ENCODE measurements at places on chromosomes 2 and 18.

DNA sequence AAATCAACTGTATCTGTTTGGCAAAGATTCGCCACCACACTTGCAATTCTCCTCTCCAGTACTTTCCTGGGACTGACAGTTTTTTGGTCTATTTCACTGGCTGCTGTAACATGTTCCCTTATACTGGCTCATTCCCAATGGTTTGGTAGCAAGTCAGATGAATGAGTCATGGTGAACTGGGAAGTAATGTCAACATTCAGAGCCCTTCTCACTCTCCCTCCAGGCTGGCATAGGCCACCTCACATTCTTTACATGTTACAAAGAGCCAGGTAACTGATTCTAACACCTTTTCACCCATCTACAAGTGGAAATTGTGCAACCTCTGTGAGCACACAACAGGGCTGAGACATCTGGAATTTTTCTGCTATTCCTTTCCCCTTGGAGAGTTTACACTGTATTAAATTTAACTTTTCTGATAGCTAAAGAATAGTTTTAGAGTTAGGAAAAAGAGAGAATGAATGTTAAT, 111.3 kb upstream of the TLK1 start:
- no peak for DNase-seq

- peak; percentile 28 for DNase-seq
Measured at GRCh38 chr2:205617905-205618304, 64.4 kb upstream of the NRP2 start.

- DNase-seq: no peak
Measured at GRCh38 chr2:199684832-199685231, 166.2 kb downstream of the FTCDNL1 start.

DNA sequence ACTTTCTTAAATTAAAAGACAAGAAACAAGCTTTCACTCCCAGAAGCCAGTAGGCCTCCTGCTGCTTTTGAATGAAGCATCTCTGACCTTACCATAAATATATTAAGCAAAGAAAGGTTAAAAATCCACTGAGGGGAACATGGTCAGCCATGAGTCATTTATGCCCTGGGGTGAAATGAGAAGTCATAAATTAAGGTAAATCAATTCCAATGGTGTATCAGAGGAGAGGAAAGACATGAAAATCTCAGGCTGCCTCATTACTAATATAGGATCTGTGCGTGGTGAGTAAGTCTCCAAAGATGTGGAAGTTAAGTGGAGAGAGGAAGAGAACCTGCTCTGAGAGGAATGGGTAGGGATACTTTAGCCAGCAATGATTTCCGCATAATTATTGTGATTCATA, 292.3 kb upstream of the CHAC2 start:
- DNase-seq: no peak

- DNase-seq: no peak
Measured at GRCh38 chr2:226669905-226670304, 129.7 kb downstream of the IRS1 start.

DNA sequence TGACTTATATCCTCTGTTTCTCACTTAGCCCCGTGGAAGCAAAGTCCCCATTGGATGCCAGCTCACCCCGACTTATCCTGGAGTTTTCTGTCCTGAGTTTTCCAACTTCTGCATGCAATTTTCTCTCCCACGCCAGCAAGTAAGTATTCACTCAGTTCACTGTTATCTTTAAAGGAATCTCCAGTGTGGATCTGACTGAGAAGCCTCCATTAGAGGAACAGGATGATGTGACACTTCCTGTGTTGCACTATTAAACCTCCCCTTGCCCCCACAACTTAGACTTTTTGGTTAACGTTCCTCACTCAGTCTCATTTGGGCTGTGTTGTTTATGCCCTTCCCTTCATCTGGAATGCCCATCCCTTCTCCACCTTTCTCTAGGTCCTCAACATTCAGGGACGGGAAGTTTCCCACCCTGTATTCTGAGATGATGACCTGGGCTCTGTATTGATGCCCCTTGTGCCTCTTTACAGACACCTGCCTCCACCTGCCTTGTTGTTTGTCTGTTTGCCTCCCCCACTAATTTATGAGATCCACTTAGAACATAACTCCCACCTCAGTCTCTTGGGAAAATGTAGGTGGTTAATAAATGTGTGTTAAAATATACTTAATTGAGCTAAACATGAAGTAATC, 536.1 kb upstream of the RAB6C start:
- no peak for DNase-seq

DNA sequence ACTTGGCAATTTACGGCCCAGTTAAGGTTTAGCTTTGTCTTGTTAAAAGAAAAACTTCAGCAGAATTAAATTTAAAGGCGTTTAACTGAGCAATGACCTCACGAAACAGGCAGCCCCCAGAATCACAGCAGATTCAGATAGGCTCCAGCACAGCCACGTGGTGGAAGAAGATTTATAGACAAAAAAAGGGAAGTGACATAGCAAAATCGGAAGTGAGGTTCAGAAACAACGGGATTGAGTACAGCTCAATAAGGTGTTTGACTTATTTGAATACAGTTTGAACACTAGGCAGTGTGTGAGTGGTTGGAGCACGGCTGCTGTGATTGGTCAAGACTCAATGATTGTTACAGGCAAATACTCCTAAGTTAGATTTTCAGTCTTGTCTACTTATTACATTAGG, 79.8 kb downstream of the MOGAT1 start:
- DNase-seq: no peak

GRCh38 chr18:60347526-60348045, 25.0 kb downstream of the MC4R start:
- DNase-seq: no peak

- DNase-seq: no peak
Measured at GRCh38 chr2:44424211-44424610, 62.5 kb downstream of the CAMKMT start.

DNA sequence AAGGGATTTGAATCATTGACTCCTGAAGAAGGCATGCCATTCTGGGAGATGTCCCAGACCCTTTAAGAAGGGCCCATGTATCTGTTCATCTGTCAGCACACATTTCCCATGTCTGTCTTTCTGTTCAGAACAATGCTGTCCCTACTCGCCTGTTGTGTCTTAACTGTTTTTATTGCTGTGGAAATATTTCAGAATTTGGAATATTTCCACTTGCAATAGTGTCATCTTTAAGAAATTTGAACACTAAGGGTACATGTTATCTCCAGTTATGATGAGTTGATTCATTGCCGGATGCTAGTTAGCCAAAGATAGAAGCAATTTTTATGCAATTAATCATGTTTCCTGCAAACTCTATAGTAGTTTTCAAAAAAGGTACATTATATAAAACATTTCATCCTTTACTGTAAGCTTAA, 36.9 kb upstream of the NT5C1B start:
- no peak for DNase-seq

GRCh38 chr18:38454764-38455469, 889.3 kb upstream of the CELF4 start:
- DNase-seq: no peak

GRCh38 chr2:195535911-195536522, 121.0 kb upstream of the SLC39A10 start:
- no peak for DNase-seq

- DNase-seq: no peak
Measured at GRCh38 chr2:68762665-68763064, 28.1 kb downstream of the ARHGAP25 start.

DNA sequence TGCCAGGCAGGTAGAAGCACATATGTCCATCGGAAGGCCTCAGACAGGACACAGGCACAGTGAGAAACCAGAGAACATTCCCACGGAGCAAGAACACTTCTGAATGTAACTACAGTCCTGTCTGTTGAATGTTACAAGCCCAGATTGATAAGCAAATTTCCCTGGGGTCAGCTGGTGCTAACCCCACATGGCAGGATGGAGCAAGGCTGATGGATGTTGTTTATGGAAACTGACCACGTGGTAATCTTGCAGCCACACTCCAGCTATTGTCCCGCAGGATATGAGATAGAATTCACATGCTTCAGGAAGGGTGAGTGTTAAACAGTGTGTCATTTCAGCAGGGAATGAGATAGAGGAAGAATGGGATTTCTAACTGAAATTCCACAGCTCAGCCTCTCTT, 138.8 kb upstream of the COPS8 start:
- no peak for DNase-seq

DNA sequence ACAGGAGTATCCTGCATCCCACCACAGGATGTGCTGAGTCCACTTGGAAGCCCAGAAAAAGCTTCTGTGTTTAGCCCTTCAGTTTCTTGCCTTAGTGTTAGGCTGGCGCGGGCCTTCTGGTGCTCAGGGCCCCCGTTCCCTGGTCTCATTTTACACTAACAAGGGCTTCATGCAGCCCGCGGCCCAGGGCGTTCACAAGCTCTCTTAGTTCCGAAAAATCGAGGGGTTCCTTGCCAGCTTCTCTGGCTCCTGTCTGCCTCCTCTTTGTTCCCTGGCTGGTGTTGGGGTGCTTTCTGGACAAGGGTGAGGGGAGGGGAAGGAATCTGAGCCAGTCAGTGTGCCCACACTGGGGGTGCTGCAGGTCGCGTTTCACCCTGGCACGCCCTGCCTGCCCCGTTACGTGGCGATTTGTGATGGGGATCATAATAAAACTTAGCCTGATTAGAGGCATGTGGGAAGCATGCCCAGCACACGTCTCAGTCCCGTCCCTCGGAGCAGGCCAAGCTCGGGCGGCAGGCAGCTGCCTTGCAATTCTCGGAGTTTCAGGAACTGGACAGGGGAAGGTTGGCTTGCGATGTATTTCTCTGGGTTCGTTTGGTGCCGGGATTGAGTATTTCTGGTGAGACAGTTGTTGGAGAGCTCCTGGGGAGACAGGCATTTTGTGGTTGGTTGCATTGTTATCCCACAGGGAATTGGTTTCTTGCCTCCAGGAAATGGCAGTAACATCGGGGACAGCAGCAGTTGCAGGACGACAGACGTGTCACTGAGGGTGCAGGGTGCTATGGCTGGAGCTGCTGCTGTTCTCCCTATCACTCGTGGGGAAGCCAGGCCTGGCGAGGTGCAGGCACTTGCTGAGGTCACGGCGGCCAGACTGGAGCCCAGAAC, 22.9 kb downstream of the SH3BP4 start:
- DNase-seq: no peak

- no peak for DNase-seq
Measured at GRCh38 chr2:857081-857480, 93.6 kb upstream of the SNTG2 start.

DNA sequence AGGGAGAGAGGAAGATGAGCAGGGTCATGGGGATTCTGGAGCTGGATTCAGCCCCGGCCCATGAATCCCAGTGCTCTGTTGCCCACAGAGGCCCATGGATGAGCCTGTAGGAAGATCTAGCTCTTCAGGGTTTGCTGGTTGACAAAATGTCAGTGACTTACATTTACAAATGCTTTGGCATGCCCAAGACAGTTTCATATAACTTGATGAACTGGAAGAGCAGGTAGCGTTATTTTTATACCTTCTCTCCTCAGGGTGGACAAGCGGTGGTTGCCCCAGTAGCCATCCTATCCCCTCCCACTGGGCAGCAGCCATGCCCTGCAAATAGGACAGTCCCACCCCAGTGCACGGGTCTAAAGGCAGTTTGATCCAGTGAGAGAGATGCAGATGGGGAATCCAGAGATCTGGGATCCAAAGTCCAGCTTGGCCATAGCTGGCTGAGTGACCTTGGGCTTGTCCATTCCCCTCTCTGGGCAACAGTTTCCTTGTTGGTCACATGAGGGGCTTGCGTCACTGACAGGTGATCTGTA, 21.5 kb upstream of the KCNK3 start:
- no peak for DNase-seq

GRCh38 chr2:177602611-177603164, 210.1 kb downstream of the AGPS start:
- DNase-seq: no peak

DNA sequence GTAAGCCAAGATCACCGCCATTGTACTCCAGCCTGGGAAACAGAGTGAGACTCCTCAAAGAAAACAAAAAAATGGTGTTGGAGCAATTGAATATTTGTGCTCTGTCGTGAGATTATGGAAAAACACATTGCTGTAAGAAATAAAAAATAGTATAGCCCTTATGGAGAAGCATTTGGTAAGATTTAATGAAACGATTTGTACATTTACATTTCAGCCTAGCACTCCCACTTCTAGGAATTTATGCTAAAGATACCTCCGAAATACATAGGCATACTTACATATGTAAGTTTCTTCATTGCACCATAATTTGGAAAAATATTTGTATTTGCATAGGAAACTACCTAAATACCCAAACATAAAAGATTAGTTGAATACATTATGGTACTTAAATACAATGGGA, 8.7 kb upstream of the DTNB start:
- no peak for DNase-seq

DNA sequence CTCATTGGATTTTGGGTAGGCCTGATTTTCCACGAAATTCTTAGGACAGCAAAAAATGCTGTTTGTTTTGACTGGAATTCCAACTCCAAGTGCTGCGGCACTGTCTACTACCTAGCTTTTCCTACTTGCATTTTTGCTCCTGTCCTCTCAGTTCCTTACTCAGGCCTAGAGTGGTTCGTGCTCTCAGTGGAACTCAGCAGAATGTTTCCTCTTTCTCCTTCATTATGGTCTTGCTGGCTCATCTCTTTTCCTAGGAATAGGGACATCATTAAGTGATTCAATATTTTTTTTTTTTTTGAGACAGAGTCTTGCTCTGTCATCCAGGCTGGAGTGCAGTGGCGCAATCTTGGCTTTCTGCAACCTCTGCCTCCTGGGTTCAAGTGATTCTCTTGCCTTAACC, 37.9 kb downstream of the GEMIN6 start:
- DNase-seq: no peak

DNA sequence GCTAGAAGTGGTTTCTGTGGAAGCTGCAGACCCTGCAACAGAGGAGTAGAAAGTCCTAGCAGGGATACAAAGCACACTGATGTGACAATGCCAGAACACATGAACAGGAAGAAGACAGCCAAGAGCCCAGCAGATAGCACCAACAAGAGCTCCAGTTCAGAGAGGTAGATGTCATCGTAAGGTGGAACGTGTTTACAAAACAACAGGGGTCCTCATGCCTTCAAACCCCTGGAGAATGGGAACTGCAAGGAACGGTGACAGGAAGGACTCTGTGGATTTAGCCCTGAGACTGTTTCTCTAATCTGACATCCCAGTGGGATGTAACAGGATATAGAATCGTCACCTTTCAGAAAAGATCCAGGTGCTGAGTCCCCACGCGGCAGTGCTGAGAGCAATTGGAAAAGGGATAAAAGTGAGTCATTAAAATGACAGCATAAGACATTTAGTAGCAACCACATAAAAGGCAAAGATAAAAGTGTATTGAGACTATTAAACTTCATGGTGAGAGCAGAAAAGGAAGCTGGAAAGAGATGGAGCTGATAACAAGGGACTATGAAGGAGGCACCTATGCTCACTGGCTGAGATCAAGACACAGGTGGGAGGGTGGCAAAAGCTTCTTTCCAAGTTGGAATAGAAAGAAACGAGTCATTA, 195.2 kb downstream of the FBXO15 start:
- no peak for DNase-seq

DNA sequence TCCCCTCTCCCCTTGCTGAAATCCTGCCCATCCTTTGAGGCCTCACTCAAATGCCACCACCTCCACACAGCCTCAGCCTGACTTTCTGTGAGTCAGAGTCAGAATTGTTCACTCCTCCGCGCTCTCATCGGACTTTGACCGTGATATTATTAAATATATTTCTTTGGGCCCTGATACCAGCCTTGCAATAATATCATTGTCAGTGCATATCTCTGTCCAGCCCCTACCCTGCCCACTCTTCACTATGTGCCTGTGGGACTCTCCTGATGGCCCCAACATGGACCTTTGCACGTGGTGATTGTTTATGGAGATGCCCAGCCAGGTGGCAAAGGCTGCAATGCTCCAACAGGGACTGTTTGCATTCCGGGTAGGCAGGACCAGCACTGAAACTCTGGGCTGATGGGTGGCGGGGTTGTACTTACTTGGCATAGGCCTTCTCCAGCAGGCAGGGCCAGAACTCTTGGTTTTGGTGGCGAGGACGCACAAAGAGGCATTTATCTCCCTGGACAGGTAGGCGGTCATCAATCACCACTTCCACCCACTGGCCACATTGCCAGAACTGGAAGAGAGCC, 37.3 kb downstream of the CAPN13 start:
- no peak for DNase-seq

Data from NCI-H1417 (cell line).